H1 (cell line): ENCODE measurements at places on chromosomes 5 and 9. TPM values are rescaled to one million over a fixed set of nuclear protein-coding genes. Genes with fewer than 3 reads are reported as not detected.

SAXO1 gene
- total RNA-seq = 0.20 TPM in 1 of 2 replicates, not detected in the other

SPAG8 gene
- total RNA-seq = 0.37 and 0.55 TPM in 2 replicates

ASTN2 gene
- total RNA-seq = 13.7 and 14.8 TPM in 2 replicates

VCAN gene
- total RNA-seq = 393 and 404 TPM in 2 replicates

AGXT2 gene
- total RNA-seq = not detected in 2 replicates

PGM5 gene
- total RNA-seq = not detected in 2 replicates

CCIN gene
- 0.19 and 0.27 TPM in 2 replicates for total RNA-seq

HEMGN gene
- total RNA-seq = not detected in 2 replicates

PCDHGB1 gene
- total RNA-seq = 2.8 and 3.9 TPM in 2 replicates

OR1Q1 gene
- not detected in 2 replicates for total RNA-seq

TNPO1 gene
- total RNA-seq = 183 and 211 TPM in 2 replicates

RPS14 gene
- 2,548 and 2,599 TPM in 2 replicates for total RNA-seq

SH3RF2 gene
- total RNA-seq = 0.65 and 0.95 TPM in 2 replicates

RHOBTB3 gene
- total RNA-seq = 8.2 and 11.5 TPM in 2 replicates

FLT4 gene
- total RNA-seq = 7.7 TPM in 2 replicates

PCDHGA7 gene
- 0.73 and 1.1 TPM in 2 replicates for total RNA-seq

SHISAL2B gene
- total RNA-seq = 8.6 and 10.6 TPM in 2 replicates

TTC33 gene
- 12.0 and 12.6 TPM in 2 replicates for total RNA-seq

ATP6V0E1 gene
- 108 and 109 TPM in 2 replicates for total RNA-seq

APBA1 gene
- total RNA-seq = 0.60 and 1.1 TPM in 2 replicates

WWC1 gene
- total RNA-seq = 41.1 and 42.7 TPM in 2 replicates

TMOD1 gene
- 0.88 and 1.1 TPM in 2 replicates for total RNA-seq

SPEF2 gene
- 0.73 and 1.3 TPM in 2 replicates for total RNA-seq

ABLIM3 gene
- 0.56 and 0.69 TPM in 2 replicates for total RNA-seq

EDIL3 gene
- 41.7 and 47.2 TPM in 2 replicates for total RNA-seq

DOCK2 gene
- 5.7 and 8.5 TPM in 2 replicates for total RNA-seq

F12 gene
- total RNA-seq = 5.4 and 6.5 TPM in 2 replicates

UBQLN1 gene
- 101 and 105 TPM in 2 replicates for total RNA-seq

ECSCR gene
- 2.7 and 3.3 TPM in 2 replicates for total RNA-seq

BRINP1 gene
- 20.3 and 20.5 TPM in 2 replicates for total RNA-seq

RALGPS1 gene
- 22.9 and 23.5 TPM in 2 replicates for total RNA-seq

ACTBL2 gene
- total RNA-seq = not detected in 2 replicates

GAS1 gene
- 5.1 and 5.7 TPM in 2 replicates for total RNA-seq

FOXD4L6 gene
- total RNA-seq = 0.13 TPM in 1 of 2 replicates, not detected in the other

CENPH gene
- 75.7 and 82.8 TPM in 2 replicates for total RNA-seq

RNF14 gene
- total RNA-seq = 19.6 and 20.2 TPM in 2 replicates

ATG10 gene
- total RNA-seq = 8.8 and 9.4 TPM in 2 replicates

ADCY2 gene
- total RNA-seq = 122 and 131 TPM in 2 replicates
